ENCODE measurements at places on chromosomes 3 and 15.
A peak's percentile ranks its signal among the peaks of the same experiment; 100 is the strongest.

GRCh38 chr3:15982667-15983196 is 185.0 kb upstream of the ANKRD28 start:
- DNase-seq = no peak

- no peak for DNase-seq
Observed at GRCh38 chr15:79846539-79846938, 50.3 kb downstream of the MTHFS start.

DNA sequence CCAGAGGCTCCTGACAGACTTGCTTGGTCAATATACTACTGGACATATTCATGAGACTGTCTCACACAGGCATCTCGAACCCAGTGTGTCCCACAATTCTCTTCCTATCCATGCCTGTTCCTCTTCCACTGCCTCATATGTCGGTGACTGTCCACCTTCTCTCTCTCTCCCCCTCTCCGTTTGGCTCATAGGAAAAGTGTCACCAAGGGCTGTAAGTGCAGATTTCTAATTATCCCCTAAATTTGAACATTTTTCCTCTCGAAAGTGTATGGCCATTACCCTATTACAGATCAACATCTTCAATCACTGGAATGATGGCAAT is 22.5 kb upstream of the MUC20 start:
- DNase-seq = no peak

GRCh38 chr15:38878026-38878425 is 313.4 kb upstream of the RASGRP1 start:
- no peak for DNase-seq

DNA sequence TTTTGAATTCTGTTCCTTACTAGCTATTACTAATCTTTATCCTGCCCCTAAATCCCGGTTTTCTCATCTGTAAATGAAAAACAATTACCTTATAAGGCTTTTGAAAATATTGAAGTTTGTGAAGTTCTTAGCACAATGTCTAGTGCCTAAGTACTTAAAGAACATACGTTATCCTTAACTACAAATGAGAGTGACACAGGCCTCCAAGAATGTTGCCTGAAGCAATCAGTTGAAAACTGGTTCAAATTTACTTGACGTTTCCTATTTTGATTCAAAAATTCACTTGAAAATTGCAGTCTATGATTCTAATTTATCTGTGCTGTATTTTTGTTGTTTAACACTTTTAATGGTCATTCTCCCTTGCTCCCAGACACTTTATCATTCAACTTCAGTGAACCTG is 3.2 kb downstream of the SENP7 start:
- DNase-seq = no peak

DNA sequence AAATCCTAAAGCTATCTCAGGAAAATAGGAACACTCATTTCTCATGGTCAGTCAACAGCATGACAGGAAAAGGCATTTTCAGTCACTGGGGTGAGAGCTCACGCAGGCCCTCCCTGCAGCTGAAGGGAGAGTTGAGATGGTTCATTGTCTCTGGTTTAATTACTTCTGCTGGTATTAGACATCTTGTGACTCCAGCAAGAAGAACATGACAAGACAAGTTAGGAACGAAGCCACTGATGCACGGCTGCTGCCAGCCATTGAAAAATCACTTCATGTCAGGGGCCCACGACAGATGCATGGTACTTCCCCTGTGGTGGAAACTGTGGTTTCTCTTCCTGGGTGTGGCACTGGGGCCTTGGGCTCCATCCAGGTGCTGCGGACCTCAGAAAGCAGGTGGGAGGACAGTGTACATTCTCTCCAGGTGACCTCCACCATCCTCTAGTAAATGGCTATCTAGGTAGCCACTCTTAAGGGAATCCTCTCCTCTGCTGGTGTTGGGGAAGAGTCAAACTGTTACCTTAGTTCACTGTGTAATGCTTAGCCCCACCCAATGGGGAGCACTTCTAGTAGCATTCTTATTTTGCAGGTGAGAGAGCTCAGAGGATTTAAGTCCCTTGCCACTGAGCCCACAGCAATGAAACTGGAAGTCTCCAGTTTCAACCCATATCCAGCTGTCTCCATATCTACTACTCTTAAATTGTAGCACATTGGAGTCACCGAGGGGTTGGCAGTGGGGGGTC is 274.2 kb downstream of the LRTM1 start:
- DNase-seq = no peak

DNA sequence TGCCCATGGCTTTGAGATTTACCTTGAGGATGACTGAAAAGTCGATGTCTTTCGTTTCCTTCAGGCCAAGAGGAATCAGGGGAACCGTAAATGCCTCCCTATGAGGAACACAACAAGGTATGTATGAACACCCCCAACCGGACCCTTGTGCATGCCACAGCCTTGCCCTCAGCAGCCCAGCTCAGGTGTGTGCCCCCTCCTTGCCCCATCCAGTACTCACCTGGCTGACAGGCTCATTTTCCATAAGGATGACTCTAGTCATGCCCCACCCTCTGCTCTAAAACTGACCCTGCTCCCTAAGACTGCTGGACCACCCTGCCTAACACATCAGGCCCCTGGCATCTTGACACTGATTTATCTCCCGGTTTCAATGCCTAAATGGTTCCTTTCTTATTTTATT is 270.0 kb downstream of the GOLGA6L6 start:
- no peak for DNase-seq

DNA sequence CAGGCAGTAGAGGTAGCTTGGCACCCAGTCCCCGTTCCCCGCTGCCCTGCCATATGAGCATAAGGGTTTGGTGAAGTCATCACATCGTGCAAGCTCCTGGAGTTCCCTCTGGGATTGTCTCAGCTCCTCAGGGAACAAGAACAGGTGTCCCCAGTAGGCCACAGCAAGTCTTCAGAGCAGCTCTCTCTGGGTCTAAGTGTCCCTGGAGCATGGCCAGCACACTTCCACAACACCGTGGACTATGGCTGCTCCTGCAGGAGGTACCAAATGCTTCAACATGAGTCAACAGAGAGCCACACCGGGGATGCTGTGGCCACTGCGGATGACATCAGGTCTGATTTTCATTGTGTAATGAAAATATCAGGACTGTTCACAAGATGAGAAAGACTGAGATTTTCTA is 23.1 kb downstream of the ABHD6 start:
- no peak for DNase-seq

GRCh38 chr3:73236867-73237266 is 175.4 kb downstream of the EBLN2 start:
- no peak for DNase-seq

DNA sequence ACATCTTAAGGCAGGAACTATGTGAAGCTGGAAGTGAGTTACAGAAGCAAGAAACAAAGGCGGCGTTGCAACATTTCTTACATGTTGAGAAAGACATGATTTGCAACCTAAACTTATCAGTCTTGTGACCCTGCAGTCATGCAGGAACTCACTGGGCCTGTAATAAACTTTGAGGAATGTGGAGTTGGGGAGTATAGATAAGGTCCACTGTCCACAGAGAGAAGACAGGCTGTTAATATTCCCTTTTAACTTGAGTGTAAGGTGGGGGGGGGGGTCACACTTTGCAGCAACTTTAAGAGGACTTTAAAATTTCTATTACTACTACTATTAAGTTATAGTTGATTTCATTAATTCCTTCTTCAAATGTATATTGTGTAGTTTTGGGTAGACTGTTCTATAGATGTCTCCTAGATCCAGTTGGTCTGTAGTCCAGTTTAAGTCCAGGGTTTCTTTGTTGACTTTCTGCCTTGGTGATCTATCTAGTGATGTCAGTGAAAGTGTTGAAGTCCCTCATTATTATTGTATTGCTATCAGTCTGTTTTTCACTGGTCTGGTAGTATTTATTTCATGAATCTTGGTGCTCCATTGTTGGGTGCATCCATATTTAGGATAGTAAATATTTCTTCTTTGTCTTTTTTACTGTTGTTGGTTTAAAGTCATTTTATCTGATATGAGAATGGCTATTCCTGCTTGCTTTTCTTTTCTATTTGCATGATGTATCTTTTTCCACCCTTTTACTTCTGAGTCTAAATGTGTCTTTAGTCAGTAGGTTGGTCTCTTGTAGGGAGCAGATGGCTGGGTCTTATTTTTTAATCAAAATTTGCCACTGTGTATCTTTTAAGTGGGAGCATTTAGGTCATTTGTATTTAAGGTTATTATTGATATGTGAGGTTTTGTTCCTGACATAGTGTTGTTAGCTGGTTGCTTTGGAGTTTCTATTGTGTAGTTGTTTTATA is 15.6 kb upstream of the FAM98B start:
- DNase-seq = peak; percentile 56

- DNase-seq = no peak
Observed at GRCh38 chr15:31397851-31398661, 71.4 kb downstream of the KLF13 start.

DNA sequence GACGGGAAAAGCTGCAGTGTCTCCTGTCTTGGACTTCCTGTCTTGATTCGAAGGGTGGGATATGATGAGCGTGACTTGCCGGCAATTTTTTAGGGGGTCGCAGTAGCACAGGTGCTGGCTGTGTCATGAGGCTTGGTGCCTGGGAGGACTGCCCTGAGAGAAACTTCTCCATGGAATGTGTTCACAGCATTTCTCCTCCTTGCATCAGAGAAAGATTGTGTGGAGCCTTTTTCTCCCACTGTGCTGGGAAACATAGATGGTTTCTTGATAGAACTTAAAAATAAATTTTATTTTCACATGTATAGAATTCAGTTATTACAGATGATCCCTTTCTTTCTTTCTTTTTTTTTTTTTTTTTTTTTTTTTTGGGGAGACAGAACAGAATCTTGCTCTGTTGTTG is 121.4 kb downstream of the KLHL25 start:
- no peak for DNase-seq

Data from erythroblast (primary cell).